ENCODE measurements at places on chromosomes 1 and 21.

- DNase-seq = no peak
These were observed 253.3 kb downstream of the PLPP3 start for GRCh38 chr1:56326056-56326455.

GRCh38 chr1:181141431-181141910 is 53.0 kb downstream of the IER5 start:
- DNase-seq = no peak

DNA sequence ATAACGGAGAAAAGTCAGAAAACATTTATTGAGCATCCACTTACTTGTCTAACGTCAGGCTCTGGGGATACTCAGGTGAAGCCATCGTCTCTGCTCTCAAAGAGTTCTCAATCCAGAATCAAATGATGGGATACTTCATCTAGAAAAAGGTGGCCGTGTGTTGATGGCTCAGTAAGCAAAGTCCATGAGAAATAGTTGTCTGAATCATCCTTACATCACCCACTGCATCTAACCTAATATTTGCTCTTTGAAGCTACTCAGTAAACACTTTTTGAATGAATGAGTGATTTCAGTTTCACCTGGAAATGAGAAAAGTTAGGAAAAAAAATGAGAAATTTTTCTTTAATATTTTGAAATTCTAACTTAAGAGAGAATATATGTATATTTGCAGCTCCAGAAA is 155.3 kb upstream of the PKN2 start:
- no peak for DNase-seq

GRCh38 chr1:46611691-46612221 is 4.9 kb downstream of the MOB3C start:
- no peak for DNase-seq

- no peak for DNase-seq
These were observed 78.6 kb upstream of the SLC44A3 start for GRCh38 chr1:94741510-94741909.

- no peak for DNase-seq
These were observed 760 bp upstream of the TINAGL1 start for GRCh38 chr1:31575369-31576140.

- DNase-seq = no peak
These were observed 54.4 kb upstream of the ACOT11 start for GRCh38 chr1:54493608-54494007.

DNA sequence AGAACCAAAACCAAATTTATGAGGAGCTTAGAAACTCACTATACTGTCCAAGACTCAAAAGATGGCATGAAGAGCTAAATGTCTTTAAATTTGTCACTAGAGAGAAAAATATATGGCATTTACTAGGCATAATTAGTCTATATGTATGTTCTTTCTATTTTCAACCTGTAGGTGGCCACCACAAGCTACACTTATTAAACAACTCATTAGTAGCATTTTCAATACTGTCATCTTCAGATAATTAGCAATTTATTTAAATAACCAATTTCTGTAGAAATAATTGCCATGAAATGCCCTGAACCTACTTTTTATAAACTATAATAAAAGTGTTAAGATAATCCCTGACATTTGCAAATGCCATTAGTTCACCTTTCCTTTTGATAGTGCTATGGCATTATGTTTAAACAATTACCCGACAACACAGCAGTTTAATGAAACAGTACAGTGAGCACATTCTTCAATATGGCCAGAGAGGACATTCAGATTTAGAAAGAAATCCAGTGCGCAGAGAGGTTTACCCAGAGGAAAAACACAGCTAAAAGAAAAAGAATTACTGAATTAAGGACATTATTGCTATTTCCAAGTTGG is 522.5 kb downstream of the PTBP2 start:
- no peak for DNase-seq

DNA sequence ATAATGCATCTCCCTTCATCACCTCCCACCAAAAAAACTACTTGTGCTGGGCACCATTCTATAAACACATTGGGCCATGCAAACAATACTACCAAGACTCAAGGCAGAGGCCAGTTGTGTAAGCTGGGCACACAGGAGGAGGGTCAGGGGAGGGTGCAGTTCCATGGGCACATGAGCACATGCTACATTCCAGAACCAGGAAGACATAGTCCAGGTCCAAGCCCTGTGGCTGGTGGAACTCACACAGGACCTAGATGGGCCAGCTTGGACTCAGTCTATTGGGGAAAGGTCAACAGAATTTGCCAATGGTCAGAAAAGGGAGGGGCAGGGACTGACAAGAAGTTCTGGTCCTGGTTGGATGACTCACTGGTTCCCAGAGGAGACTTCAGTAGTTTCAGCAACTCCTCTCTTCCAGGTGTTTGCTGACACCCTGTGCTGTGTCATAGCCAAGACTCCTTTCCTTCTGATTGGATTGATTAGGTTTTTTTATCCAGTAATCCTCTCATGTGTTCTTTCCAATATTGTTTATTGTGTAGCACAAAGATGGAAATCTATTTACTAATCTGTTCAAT is 249.7 kb downstream of the C1orf94 start:
- DNase-seq = no peak

GRCh38 chr21:34093083-34093482 is 19.7 kb downstream of the MRPS6 start:
- DNase-seq = no peak

DNA sequence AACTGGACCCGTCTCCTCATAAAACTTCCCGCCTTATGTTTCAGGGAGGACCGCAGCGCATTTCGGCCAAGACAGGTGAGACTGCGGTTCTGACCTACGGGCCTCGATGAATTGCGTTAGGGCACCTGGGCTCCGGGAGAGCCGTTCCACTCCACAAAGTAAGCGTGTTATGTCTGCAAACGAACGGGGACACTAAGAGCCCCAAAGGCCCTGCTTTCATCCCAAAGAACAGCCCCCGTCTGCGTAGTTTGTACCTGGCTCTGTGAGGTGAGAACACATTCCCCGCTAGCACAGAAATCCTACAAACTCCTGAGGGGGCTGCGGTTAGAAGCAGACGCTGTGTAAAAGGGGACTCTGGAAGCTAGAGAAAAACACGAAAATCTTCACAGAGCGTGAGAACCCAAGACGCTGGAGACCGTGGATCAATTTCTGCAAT is 41.6 kb upstream of the PPIAL4F start:
- DNase-seq = no peak

GRCh38 chr1:203480525-203481084 is 5.0 kb downstream of the PRELP start:
- no peak for DNase-seq

DNA sequence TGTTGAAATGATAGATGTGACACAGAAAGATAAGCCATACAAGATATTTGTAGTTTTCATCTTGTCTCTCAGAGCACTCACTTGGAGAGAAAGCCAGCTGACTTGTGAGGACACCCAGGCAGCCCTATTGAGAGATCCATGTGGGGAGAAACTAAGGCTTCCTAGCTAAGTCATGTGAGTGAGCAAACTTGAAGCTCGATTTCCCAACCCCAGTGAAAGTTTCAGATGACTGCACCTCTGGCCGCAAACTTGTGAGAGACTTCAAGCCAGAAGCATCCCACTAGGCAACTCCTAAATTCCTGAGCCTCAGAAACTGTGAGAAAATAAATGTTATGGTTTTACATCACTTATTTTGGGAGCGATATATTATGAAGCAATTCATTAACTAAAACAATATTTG is 832.3 kb downstream of the LTN1 start:
- DNase-seq = no peak

- no peak for DNase-seq
These were observed 674.6 kb downstream of the PTPRC start for GRCh38 chr1:199313444-199313843.

- no peak for DNase-seq
These were observed 48.4 kb downstream of the COLGALT2 start for GRCh38 chr1:183989078-183989577.

GRCh38 chr1:151635479-151636072 is 23.7 kb downstream of the SNX27 start:
- no peak for DNase-seq

GRCh38 chr1:201418461-201418860 is 3.1 kb downstream of the TNNI1 start:
- DNase-seq = no peak

- DNase-seq = no peak
These were observed 79.7 kb downstream of the PDE9A start for GRCh38 chr21:42733037-42733627.

- DNase-seq = no peak
These were observed 1.3 kb upstream of the SLC16A1 start for GRCh38 chr1:112957133-112957812.

DNA sequence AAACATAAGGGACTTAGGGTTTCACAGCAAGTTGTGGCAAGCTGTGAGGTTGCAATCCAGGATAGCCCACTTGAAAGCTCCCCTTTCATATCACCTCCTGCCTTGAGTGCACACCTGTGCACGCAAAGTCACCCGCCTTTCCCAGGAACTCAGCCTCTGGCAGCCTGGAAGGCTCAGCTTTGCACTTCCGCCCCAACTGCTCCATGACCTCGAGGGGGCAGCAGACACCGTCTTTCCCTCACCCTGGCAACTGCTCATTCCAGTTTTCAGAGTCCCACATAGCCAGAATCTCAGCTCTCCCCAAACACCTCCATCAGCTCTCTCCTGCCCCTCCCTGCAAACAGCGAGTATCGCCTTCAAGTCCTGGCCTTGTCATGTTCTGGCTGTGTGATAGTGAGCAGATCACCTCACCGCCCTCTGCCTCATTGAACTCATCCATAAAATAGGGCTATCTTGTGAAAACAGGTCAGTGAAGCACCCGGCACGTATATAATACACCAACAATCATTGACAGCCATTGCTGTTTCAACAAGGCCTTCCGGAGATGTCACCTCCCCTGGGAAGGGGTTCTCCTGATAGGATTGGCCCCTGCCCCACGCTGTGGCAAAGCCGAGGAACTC is 32.2 kb upstream of the EPB41 start:
- DNase-seq = peak; percentile 83

DNA sequence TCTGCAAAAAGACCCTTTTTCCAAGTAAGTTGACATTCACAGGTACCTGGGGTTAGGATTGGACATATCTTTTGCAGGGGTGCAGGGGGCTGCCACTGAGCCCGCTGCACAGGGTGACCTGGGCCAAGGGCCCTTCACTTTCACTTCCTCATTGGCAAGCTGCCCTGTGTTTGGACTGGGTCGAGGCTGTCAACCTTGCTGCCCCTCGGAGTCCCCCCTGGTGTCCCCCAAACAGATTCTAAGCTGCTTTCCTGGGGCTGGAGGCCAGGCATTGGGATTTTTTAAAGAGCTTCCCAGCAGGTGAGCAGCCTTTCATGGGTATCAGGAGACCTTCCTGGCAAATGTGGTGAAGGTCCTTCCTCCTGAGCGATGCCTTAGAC is 7.9 kb upstream of the UMODL1 start:
- peak; percentile 36 for DNase-seq

GRCh38 chr21:22278366-22278765 is 1280.2 kb downstream of the NCAM2 start:
- no peak for DNase-seq

DNA sequence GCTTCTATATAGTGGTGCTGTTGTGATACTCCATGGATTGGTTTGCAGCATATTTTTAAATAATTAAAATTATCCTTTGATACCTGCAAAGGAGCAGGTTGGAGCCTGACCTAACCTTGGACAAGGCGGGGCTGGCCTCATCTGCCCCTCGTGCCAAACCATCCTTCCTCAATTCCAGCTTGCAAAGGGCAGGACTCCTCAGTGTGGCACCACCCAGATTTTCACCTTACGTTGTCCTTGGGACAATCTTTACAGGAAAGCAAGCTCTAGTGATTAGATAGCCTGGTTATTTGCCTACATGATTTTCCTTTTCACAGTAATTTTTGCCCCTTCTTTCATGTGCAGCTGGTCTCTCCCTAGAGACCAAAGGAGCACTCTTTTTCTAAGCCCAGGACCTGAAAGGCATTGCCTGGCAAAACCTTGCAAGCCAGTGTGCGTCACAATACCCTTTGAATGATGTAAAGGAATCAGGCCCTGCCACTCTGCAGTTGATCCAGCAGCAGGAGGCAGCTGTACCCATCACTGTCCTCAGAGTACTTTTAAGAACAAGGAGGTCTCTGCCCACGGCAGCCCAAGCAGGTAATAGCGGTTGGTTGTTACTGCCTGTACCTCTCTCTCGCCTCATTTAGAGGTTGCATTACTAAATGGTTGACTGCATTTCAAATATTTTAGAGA is 99.4 kb downstream of the ADSS2 start:
- no peak for DNase-seq

DNA sequence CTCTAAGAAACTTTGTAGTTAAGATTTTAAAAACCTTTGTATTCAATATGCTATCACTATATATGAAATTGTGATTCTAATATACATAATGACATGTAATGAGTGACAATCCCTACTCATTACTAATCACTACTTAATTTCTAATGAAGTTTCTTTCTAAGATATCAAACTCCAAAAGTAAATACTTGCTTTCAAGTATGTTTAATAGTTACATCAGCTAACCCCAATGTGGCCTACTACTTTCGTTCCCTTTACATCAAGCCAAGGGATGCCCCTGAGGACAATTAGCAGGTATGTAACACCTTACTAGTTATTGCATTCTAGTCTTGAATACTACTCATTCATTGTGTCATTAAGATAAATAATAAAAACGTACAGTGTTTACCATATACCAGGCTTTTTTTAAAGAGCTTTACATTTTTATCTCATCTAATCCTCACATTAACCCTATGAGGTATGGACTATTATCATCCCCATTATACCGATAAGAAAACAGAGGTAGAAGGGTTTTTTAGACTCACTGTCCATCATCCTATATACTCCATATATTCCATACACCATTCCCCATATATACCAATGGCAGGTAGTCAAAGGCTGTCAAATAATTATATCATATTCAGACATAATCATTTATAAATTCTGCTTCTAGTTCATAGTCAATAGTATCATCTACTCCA is 4.2 kb downstream of the PPP1R15B start:
- no peak for DNase-seq

DNA sequence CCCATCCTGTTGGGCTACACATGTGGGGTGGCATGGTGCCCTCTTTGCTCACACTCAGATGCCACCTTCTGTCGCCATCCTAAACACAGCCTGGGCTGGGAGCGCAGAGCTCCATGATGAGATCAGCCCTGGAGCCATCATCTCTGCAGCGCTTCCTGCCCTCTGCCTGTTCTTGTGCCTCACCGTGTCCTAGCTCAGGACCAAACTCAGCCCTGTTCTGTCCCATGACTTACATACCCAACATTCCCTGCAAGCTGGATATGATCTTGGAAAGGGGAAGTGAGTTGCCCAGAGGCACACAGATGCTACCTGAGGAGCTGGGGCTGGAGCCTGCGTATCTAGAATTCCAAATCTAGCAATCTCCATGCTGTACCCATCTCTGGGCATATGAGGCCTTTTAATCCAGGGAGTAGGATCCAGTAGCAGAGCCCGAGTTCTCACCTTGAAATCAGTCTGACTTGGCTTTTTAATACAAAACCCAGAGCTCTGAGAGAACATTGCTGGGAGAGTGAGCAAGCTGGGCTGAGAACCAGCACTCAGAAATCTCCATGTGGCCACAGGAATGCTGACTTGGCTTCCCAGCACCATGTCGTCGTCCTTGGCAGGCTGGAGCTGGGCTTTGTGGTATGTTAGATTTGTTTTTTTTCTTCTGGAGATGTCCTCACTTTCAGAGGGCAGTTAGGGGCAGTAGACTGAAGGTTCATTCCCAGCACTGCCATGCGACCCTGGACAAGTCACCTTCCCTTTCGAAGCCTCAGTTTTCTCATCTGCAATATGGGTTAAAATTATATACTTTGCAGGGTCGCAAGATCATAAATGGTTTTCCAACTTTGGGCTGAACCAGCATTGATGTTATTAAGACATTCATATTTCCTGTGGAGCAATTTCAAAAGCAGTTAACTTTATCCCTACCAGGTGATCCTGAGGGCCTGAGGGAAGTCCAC is 2.6 kb downstream of the ALPL start:
- DNase-seq = peak; percentile 68

- DNase-seq = no peak
These were observed 136.1 kb downstream of the TGFB2 start for GRCh38 chr1:218481116-218481775.

- no peak for DNase-seq
These were observed 56.3 kb upstream of the C1orf87 start for GRCh38 chr1:60129911-60130310.
